ENCODE measurements at places on chromosomes 7 and 10.

DNA sequence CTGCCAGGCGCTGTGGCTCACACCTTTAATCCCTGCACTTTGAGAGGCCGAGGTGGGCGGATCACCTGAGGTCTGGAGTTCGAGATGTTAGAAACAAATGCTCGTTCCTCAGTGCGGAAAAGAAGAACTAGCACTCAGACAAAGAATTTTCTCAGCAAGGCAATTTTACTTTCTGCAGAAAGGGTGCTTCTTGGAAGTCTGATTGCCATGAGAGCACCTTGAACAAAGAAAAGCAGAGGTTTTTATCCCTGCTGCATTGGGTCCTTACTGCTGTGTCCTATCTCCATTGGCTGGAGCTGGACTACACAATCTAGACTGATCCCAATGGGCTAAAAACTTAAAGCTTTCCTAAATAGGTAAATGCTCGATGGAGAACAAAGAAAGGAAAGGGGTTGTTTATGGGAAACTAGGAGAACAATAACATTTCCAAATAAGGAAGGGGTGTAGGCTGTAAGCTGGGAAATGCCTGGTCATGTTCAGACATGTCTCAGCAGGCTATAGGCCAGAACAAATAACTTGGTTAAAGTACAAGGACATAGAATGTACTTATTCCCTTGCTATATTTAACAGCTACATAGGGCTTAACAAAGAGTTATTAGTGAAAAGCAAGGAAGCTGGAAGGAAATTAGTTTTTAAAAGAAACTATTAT is 26.1 kb upstream of the ACTR3B start:
- DNase-seq: no peak

DNA sequence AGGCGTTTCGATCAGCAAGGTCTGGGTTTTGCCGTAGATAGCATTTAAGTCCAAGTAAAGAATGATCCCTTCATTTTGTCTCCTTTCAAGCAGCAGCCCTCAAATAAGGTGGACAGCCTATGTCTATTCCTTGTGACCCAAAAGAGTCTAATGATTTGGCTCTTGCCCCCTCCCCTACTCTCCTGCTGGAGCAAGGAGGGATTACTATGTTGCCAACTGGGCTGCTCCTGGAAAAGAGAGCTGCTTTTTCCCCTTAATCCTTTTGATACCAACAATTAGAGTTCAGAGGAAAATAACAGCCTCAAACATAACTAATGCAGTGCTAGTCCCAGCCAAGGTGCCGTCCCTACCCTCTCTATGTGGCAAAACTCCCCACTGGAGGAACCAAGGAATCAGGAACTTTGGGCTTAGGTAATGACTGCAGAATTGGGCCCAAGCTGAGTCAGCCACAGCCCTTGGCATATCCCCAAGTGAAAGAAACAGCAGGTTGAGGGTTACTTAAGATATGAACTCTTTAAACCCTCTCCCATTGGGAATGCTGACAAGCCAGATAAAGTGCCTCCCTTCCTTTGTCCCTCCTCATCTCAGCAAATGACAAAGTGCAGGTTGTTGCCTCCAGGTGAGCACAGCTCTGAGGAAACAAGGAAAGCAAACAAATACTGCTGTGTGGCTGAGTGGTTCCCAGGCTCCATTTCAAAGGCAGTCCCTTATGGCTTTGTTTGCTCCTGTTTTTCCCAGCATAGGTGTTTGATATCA is 643.7 kb downstream of the INHBA start:
- no peak for DNase-seq

GRCh38 chr10:116085323-116085722 is 187.7 kb downstream of the GFRA1 start:
- DNase-seq: no peak

DNA sequence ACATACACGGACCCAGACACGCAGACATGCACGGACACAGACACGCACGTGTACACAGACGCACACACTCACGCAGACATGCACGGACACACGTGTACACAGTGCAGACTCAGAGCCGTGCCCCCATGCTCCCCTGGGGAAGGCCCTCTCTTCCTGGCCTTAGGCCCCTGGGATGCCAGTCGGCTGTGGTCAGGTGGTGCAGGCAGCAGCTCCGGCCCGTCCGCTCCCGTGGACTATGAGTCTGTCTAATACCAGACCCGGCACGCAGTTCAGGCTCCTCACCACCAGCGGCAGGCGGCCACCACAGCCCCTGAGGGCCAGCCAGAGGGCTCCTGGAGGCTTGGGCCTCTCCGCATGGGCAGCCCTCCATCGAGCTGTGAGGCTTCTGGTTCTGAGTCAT is 52.0 kb upstream of the NKX6-2 start:
- DNase-seq: no peak

DNA sequence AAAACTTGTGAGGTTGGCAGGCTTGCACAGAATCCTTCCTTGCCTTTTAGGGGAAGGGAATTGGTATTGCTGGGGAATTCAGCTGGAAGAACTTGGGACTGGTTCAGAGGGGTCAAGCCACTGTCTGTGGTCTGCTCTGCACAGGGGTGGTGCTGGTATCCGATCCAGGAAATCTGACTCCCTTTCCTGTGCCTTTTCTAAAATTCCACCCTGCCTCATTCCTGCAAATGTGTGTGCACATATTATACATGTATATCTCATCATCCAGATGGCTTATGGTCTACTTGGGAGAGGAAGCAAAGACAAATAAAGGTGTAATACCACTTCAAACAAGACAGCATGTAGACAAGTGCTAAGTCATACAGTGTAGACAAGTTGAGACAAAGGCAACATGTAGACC is 14.3 kb downstream of the UBTD1 start:
- DNase-seq: no peak

DNA sequence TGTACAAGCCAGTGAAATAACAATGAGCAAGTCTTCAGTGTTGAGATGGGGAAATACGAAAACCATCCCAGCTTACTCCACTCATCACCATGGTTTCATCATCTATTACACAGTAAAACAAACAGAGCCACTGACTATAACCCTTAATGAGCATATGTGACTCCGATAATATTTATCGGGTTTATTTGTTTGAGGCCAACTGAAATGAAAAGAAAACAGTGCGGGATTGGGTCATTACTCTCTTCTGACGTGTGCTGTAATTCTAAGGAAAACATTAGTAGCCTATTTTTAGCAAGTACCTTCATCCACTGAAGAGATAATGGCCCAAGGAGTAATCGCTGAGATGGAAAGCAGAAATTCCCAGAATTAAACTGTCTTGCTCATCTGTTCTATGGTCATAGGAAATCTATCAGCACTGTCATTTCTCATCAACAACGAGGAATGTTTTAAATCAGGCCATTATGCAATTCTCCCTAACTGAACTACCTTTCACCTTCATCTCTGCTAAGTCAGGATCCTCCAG is 716.5 kb downstream of the INHBA start:
- DNase-seq: no peak

DNA sequence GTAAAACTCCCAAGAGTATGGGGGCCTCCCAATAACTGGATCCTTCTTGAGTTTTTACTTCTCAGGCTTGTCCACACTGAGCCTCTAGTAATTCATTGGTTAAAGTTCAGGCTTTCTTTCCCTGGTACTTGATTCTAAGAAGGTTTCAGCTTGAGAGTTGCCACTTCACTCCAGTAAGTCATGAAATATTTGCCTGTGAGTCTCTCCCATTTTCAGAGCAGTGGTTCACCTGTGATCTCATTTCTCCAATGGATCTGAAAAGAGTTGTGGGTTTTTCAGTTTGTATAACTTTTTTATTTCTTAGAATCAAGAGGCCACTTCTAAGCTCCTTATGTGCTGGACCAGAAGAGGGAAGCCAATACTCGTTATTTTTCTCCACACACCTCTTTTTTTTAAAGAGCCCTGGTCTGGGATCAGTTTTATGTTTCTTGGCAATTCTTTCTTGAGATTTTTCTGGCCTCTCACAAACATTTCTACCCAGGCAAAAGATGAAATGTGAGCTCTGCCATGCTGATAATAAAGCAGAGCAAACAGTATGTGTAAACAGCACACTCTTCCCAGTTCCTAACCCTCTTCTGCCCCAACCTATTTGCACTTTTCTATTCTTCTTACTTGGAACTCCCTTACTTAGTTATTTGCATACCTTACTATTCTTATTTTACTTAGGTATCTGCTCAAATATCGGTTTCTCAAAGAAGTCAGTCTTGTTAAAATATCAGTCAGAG is 983.4 kb downstream of the CCSER2 start:
- DNase-seq: no peak
